ENCODE measurements at places on chromosomes 2 and 18.

- no peak for DNase-seq
These were observed 46.8 kb downstream of the RPIA start for GRCh38 chr2:88738271-88738670.

DNA sequence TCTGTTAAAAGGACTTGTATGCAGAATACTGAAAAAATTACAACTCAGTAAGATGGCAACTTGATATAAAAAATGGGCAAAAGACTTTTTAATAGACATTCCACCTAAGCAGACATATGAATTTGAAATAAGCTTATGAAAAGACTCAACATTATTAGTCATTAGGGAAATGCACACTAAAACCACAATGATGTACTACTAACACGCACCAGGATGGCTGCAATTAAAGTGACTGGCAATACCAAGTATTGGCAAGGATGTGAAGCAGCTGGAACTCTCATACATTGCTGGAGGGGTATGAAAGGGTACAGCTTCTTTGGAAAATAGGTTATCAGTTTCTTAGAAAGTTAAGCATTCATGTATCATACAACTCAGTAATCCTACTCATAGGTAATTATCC, 3.2 kb upstream of the ENOSF1 start:
- DNase-seq = no peak

DNA sequence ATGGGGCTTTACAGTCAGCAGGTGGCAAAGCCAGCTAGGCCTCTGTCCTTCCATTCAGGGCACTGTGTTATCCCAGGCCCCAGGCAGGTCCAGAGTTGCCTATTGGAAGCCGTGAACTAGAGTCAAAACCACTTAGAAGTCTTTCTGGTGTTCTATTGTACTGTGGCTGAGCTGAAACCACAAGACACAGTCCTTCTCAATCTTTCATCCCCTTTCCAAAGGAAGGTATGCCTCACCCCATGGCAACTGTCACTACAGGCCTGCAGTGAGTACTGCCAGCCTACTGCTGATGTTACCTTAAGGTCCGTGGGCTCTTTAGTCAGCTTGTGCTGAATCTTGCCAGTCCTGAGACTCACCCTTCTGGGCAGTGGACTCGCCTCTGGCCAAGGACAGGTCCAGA, 181.6 kb downstream of the GULP1 start:
- DNase-seq = no peak

DNA sequence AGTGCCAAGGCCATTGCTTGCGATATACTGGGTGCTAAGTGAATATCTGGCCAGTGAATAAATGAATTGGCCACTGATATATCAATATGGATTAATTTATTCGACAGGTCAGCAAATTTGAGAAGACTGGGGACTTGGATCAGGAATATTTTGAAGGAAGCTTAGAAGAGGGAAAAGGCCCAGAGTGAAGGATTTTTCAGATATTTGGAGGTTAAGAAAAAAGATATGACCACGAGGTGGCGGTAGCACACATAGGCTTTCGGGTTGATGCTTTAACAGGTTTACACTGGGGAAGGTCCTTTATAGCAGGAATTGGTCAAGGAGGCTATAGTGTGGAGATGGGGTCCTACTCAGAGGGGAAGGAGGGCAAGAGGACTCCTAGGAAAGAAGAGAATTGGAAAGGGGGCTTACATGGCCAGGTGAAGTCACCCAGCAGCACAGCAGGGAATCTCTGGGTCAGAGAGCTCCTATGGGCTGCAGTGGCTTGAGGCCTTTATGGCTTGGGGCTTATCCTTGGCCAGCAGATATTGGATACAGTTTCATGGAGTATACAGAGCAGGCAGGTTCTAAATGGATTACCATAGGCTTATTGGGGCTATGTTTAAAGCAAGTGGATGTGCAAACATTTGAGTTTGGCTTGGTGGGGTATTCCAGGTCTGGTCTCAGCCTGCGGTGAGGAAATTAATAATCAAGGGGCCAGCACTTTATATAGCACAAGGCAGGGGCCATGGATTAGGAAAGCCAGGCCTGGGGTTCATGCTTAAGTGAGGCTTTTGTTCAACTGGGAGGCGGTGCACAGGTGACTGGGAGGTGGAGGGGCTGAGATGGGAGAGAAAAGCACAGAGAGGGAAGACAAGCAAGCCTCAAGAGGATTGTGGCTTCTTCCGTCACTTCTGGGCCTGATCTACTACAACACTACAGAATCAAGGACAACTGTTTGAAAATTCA, 9.7 kb downstream of the IL1RN start:
- DNase-seq = peak; percentile 54

GRCh38 chr2:166784296-166784946, 103.9 kb upstream of the XIRP2 start:
- no peak for DNase-seq

GRCh38 chr2:68980956-68981355, 6.5 kb downstream of the GKN1 start:
- no peak for DNase-seq

DNA sequence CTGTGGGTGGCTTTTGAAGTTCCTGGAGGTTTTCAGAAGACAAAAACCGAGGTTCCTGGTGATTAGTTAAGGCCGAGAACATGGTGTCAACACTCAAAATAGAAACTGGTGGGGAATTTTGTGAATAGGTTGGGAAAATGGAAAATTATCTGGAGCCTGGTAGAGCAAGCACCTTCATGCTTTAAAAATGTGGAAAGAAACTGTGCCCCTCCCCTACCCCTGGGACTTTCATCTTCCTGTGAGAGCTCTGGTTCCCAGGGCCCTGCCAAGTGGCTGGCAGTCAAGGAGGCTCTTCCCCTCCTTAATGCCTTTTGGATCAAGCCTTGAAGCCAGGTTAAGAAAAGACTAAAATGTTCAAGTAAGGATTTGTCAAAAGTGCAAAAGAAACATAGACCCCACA, 1.9 kb upstream of the CRACDL start:
- no peak for DNase-seq

All from OCI-M1 (cell line).